CD4-positive, alpha-beta T cell treated with Interleukin-15 for 4 hours (primary cell): ENCODE measurements at places on chromosomes 11 and 22.

- DNase-seq, result peak; percentile 51
Measured at GRCh38 chr11:117970400-117971024, 15.7 kb upstream of the IL10RA start.

DNA sequence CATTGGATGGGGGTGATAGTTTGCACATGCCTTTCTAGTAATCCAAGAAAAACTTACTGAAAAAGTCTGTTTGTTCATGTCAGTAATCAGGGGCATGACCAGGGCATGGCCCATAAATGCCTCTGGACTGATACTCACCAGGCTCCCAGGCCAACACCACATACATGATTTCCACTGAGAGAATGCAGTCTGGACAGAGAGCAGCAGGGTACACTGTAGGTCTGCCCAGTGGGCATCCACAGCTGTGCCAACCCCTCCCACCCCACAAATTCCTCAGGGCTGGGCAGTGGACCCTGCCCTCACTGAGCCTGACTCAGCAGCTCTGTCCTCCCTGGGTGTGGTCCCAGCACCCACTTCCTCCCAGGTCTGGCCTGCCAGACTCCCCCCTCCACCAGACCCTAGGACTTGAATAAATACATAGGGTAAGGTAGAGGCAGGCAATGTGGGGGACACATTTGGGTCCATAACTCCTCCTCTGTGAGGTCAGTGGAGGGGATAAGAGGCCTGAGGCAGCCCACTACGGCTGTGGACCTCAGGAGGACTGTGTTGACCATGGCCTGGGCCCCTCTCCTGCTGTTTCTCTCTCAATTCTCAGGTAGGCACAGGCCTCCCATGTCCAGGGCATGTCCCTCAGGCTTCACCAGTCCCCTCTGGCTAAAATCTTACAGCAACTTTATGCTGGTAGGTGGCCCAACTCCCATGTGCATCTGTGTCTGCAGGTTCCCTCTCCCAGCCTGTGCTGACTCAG, 92.2 kb upstream of the TOP3B start:
- no peak for DNase-seq

- DNase-seq, result no peak
Measured at GRCh38 chr11:116960930-116961329, 123.5 kb upstream of the APOA1 start.

DNA sequence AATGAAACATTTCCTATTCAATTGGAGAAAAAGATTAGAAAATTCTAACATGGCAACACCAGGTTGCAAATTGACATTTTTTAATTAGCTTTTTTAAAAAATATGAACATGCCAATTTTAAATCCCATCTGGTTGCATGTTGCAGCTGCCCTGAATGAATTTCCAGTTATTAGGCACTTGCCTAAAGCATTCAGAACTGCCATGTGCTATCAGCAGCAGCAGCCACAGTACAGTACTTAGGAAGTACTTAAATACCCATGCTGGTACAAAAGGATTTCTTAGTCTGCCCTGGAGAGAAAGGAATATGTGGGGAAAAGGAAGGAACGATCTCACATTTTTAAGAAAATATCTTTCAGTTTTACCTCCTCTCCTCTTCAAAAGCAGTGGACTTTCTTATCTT, 46.2 kb downstream of the FAM168A start:
- DNase-seq, result no peak

- no peak for DNase-seq
Measured at GRCh38 chr11:19728436-19728835, 15.8 kb downstream of the NAV2 start.

DNA sequence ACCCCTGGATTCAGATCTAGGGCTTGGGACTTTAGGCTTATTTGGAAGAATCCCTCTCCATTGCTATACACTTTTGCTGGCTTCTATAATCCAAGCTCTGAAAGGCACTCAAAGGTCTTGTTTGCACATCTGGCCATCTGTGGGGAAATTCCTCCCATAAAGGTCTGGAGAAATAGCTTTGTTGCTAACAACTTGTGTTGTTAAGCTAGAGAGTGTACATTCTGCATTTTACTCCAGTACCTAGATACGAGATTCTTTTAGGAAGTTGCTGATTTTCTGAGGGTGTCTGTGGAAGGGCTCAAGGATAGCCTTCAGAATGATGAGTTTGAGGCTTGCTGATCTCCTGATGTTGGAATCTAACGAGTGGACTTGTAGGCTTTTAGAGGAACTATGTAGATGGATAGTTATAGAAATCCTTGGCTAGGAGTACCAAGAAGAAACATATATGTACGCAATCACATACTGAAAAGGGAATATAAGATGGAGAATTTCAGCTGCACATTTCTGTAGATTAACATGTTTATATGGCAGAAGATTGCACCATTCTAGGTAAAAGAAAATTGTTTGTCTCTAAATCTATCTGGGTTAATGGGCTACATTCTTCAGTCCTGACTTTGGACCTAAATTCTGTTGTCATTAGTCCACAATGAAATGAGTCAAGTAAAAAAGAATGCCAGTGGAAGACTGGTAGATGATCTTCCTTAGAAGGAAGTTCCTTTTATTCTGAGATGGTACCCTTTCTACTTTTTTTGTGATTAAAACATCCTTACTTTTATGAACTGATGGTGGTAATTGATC, 51.0 kb downstream of the UBASH3B start:
- DNase-seq, result no peak

GRCh38 chr22:17228725-17229126, 9.5 kb upstream of the ADA2 start:
- no peak for DNase-seq

DNA sequence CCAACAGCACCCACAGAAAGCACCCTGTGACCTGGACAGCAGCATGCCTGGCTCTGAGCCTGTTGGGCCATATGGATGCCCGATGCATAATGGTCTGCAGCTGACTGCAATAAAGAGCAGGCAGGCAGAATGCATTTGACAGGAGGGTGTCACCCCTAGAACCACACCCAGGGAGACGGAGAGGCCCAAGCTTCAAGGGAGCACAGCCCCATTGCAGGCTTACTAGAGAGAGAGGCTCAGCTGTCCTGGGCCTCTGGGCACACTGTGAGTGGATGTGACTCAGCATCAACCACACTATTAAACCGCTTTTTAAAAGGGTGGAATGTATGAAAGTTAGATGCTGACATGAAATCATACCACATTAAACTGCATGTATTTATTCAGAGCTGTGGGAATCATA, 365.3 kb downstream of the CTTN start:
- DNase-seq, result no peak

DNA sequence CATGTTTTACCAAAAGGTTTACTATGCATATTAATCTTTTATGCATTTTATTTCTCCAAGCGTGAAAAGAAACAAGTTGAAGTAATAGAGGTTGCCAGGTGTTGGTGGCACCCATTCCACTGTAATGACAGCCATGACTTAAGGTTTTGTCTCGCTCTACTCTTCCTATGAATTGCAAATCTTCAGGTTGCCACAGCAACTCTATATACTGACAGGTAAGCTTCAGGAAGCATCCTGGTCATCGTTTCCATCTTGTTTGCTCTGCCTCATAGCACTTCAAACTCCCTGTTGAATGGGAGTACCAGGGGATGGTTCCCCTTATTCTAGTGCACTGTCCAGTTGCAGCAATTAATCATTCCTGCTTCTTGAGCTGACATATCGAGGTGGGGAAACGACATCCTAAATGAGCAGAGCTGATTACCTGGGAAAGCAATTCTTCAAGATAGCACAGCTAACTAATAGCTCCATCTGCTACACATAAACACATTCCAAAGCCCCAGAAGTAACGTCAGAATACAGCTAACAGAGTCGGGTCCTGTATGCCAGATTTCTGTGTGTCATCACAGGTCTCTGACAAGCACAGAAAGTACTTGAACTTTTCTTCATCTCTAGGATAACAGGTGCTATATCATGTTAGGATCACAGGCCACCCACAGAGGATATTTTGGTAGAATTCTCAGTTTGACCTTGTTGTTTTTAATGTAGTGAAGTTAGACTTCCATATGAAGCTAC, 80.3 kb downstream of the CADM1 start:
- DNase-seq, result no peak

DNA sequence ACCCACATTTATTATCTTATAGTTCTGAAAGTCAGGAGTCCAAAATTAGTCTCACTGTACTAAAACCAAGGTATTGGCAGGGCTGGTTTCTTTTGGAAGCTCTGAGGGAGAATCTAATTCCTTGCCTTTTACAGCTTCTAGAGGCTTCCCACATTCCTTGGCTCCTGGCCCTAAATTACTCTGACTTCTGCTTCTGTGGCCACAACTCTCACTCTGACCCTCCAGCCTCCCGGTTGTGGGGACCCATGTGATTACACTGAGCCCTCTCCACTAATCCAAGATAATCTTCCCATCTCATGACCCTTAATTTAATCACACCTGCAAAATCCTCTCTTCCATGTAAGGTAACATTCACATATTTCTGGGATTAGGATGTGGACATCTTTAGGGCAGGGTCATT, 110.9 kb downstream of the ARL14EP start:
- DNase-seq, result no peak

DNA sequence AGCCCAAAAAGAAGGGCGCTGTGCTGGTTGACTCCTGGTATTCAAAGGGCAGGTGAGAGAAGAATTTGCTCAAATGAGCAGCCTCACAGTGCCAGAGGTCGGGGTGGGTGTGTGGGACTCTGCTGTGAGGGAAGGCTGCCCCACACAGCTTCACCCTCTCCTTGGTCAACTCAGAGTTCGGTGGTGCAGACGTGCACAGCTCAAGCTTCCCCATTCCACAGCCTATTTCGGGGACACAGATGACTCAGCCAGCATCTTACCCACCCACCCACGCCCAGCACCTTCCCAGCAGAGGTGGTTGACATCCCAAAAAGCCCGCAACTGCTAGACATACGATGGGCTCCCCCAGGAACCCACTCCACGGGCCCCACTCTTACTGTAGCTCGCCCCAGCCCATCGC, 46.5 kb upstream of the CCND1 start:
- DNase-seq, result no peak

GRCh38 chr22:20155330-20156041, 4.6 kb upstream of the CCDC188 start:
- no peak for DNase-seq

DNA sequence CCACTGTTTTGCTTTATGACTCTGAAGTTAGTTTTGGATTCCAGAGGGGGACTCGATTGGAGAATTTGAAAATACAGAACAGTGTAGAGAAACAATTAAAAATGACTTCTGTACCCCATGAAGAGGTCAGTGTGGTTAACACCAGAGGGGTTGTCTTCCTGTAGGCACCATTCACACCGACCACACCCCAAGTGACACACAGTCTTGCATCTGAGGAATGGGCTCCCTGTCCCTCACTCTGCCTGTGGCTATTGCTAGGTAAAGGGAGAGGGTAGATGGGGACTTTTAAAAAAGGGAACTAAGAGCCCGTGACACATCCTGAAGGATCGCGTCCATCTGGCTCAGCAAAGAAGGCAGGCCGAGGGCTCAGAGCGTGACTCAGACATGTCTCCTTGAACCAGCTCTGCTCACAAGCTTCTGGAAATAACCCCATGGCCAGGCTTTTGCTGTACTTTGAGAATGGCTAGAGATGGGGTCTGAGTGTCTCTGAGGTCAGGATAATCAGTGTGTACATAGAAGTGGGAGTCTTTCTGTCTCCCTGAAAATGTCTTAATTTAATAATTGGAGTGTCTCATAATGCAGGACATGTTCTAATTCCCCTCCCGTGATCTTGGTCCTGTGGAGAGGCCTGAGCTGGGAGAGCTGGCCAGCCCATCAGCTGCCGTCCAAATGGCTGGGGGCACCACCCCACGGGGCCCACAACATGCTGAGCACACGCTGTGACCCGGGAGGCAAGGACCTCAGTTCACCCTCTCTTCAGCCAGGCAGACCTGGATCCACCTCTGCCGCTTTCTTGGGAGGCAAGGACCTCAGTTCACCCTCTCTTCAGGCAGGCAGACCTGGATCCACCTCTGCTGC, 39.3 kb downstream of the SGSM1 start:
- DNase-seq, result peak; percentile 2

DNA sequence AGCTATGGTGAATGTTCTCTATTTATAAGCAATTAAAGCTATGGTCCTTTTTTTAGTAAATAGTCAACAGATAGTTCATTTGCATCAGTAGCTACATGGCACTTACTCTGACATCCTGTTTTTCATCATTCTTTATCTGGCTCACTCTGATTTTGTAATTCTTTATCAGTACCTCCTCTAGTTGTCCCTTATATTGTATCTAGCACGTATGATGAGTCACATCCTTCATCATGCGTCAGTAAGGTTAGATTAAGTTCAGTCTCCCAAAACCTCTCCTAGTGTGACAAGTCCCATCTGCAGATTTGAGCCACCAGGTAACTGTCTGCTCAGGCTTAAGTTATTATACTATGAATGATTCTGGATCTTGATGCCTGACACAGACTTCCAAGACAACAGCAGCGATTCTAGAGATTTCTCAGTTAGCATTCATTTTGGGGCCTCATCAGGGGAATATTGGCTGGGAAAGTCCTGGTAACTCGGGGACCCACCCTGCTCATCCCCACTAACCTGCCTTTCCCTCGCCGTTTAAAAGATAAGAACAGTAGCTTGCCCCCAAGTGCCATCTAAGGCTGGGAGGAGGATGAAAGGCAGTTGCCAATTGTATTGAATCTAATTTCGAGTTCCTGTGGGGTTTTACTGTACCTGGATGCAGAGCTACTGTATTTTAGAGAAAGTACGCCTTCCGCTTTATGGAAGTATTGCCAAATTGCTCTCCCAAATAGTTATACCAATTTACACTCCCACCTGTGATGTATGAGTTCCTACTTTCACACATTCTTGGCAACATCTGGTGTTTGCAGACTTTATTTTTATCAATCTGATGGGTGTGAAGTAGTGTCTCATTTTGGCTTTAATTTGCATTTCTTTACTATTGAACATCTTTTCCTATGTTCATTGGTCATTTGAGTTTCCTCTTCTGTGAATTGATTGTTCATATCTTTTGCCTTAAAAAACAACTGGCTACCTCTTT, 55.9 kb downstream of the ZC3H12C start:
- DNase-seq, result no peak

- peak; percentile 54 for DNase-seq
Measured at GRCh38 chr22:35430897-35431322, 31.0 kb downstream of the MCM5 start.

DNA sequence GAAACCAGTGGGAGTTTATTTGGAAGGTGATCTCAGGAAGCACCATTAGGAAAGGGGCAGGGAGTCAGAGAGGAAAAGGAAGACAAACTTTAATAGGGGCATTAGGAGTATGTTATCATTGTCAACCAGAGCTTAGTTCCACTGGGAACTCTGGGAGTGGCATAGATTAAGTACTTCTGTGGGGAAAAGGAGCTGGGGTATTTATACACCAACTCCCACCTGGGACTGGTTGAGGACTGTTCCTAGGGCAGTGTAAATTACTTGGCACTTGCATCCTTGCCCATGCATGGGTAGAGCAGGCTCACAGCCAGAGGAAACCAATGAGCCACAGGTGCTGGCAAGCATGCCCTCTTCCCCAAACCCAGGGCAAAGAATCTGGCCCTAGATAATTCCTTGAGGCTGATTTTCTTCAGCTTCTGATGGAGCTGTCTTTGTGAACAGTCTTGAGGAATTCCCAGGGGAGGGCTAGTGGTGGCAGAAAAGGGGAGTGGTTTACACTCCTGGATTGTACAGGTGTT, 541.2 kb downstream of the MIAT start:
- no peak for DNase-seq

DNA sequence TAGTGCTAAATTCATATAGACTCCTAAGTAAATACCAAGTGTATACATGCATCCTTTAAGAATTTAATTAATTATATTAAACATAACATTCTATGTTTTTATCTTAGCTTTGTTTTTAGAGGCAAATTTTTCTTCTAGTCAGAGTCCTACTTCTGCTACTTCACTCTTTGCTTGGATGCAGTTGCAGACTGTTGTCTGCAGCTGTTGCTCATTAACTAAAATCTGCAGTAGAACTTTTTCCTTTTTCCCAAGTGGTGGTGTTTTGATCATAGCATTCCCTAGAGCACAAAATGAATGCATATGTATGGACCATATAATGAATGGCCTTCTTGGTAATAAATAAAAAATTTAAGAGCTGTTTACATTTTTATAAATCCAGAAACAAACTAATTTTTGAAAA, 198.3 kb downstream of the CASP12 start:
- DNase-seq, result no peak
